Activated naive CD4-positive, alpha-beta T cell (primary cell): ENCODE measurements at places on chromosomes 2 and 18.

DNA sequence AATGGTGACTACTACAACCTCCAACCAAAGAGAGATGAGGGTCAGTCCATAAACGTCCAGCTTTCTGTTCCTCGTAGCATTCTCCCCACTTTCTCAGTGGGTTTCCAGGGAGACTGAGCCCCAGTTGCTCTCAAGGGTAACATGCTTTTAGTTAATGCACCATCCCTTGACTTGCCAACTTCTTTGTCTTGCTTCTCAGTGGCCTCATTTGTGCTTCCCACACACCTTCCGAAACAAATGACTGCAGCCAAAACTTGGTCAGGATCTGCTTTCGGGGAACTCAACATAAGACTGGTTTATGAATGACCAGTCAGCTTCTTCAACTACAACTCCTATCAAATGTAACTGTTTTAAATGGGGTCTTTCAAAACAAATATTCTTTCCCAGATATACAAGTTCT is 94.1 kb downstream of the COL6A3 start:
- DNase-seq: no peak

GRCh38 chr18:76771192-76771799 is 51.1 kb upstream of the ZNF236 start:
- DNase-seq: no peak

- DNase-seq: no peak
These were observed 433.2 kb upstream of the MEX3C start for GRCh38 chr18:51630706-51631105.

GRCh38 chr18:8933714-8934284 is 168.7 kb upstream of the NDUFV2 start:
- DNase-seq: no peak

DNA sequence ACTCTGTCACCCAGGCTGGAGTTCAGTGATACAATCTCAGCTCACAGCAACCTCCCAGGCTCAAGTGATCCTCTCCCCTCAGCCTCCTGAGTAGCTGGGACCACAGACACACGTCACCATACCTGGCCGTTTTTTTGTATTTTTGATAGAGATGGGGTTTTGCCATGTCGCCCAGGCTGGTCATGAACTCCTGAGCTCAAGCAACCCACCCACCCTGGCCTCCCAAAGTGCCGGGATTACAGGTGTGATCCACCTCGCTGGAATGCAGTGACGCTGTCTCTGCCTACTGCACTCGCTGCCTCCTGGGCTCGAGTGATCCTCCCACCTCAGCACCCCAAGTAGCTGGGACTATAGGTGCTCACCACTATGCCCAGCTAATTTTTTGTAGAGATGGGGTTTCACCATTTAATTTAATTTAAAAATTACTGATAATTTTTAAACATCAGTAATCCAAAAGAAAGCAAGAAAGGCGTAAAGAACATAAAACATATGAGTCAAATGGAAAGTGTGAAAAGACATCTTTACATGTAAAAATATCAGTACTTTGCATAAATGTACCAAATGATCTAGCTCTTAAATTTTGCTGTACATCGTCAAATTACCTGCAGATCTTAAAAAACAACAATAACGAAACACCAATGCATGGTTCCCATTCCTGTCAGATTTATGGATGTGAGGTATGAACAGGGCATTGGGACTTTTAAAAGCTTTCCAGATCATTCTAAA is 2.8 kb upstream of the ZNF236 start:
- no peak for DNase-seq

DNA sequence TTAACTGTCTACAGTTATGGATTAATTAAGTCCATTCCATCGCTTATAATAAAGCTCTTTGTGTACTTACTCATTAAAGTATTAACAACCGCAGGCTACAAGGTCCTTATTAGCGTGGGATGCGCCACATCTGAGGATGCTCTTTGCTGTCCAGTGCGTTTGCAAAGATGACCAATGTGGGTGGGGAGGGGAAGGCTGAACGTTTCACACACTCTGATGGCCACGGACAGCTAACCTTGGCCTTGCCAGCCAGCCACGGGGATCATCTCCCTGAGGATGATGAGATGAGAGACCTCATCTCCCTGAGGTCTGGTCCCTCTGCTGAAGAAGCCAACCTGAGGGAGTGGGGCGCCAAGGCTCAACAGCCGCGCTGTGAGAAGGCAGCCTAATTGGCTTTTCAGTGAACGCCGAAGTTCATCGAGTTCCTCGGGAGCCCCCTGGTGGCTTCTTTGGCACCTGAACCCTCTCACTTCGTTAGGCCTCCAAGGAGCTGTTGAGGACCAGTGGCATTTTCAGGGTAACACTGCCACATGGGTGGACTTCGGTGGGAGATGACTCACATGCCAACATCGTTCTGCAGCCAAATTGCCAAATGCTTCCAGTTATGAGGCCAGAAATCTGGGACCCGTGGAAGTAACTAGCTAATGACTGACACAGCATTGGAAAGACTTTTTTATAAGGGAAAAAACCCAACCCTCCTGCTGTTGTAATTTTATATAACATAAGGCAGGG is 69.3 kb upstream of the SEC11C start:
- peak; percentile 68 for DNase-seq

DNA sequence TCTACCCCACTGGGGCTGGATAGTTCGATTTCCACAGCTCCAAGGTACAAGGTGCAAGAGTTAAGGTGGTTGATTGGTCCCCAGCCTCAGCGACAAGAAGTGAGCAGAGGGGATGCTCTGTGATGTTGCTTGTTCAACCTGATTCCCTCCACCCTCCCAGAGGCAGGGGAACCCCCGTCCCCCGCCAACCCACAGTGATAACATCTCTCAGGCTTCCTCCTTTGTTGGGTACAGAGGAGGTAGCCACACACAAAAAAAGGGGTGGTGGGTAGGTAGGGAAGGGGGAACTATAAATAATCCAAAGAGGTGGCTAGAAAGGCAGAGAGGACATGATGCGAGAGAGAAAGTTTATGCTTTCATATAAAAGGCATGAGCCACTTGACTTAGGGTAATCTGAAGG is 192.9 kb upstream of the POU3F3 start:
- DNase-seq: no peak

DNA sequence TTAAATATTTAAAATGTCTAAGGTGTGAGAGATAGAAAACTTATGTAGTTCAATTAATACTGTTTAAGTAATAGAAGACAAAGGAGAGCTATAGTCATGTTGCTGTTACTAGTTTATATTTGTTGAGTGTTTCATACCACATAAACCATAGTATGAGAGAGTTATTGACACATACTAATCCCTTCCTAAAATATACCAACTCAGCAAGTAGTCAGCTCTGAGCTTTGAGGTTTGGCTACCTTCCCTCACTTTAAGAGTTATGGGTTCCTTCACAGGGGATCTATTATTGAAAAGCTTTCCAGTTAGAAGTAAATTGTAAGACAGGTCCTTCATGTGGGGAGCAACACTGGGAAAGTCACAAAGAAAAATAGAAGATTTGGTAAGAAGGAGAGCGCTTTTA is 701.6 kb upstream of the ZEB2 start:
- no peak for DNase-seq

GRCh38 chr2:666441-666840 is 10.8 kb downstream of the TMEM18 start:
- no peak for DNase-seq

DNA sequence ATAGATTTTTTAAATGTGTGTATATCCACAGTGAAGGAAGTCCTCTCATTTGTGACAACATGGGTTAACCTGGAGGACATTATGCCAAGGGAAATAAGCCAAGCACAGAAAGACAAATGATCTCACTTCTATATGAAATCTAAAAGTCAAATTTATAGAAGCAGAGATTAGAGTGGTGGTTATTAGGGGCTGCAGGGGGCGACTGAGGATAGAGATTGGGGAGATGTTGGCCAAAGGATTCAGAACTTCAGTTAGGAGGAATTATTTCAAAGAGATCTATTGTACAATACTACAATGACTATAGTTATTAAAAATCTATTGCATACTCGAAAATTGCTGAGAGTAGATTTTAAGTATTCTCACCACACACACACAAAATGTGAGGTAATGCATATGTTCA is 252.4 kb upstream of the SLC39A10 start:
- no peak for DNase-seq

- DNase-seq: no peak
These were observed 20.1 kb downstream of the GPR35 start for GRCh38 chr2:240645346-240645745.

GRCh38 chr2:102435741-102436140 is 12.8 kb downstream of the IL18RAP start:
- DNase-seq: no peak

GRCh38 chr2:219017201-219017931 is 23.9 kb downstream of the CFAP65 start:
- DNase-seq: no peak

DNA sequence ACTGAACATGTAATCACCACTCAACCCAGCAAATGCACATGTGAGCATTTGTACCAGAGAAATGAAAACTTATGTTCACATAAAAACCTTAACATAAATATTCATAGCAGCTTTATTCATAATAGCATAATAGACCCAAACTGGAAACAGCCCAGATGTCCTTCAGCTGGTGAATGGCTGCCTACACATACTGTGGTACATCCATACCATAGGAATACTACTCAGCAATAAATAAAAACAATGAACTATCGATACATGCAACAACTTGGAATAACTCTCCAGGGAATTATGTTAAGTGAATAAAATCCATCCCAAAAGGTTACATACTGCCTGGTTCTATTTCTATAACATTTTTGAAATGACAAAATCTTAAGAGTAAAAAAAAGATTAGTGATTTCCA is 140.0 kb downstream of the AGPS start:
- DNase-seq: no peak

GRCh38 chr2:44470151-44470550 is 108.4 kb downstream of the CAMKMT start:
- DNase-seq: no peak

DNA sequence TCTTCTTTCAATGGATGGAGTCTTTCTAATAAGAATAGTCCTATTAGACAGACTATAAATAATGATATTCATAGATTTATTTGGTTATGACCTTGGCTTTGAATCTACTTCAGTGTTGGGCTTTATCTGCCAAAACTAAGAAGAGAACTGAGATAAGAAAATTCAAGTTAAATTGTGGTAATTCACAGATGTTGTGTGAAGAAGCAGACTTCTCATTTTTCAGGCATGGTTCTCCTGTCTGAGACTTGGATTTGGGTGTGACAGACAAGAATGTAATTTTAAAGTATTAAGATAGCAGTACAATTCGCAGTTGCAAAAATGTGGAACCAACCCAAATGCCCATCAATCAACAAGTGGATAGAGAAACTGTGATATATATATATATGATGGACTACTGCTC is 124.7 kb downstream of the QPCT start:
- DNase-seq: no peak

DNA sequence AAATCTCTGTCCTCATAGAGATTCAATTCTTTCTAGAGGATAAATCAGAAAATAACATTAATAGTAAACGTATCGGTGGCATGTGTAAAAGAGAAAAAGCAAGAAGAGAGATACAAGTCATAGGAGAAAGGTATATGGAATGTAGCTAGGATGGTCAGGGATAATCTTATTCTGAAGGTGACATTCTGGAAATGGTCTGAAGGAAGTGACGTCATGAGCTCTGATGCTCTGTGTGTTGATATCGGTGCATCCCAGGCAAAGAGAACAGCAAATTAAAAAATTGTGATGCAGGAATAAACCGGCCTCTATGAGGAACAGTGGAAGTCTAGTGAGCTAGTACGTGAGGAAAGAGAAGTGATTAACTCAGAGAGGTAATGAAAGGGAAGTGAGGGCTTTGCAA is 1215.8 kb downstream of the CNTNAP5 start:
- no peak for DNase-seq

DNA sequence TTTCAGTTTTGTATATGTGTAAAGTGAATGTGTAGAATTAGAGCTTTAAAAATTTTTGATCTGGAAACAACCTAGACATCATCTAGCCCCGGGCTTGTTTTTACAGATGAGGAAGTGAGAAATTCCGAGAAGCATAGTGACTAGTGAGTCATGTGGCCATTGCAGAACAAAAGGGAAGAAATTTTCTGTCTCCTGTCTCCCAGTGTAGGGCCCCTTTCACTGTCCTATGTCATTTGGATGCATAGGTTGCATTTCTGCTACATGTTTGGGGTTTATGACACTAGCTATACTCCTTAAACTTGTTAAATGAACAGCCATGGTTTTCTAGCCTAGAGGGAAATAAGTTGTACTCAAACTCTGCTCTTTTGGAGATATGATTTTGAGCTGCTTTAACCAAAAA is 84.6 kb downstream of the PLCL1 start:
- no peak for DNase-seq

- DNase-seq: no peak
These were observed 141.7 kb downstream of the ARL4C start for GRCh38 chr2:234355021-234355720.

DNA sequence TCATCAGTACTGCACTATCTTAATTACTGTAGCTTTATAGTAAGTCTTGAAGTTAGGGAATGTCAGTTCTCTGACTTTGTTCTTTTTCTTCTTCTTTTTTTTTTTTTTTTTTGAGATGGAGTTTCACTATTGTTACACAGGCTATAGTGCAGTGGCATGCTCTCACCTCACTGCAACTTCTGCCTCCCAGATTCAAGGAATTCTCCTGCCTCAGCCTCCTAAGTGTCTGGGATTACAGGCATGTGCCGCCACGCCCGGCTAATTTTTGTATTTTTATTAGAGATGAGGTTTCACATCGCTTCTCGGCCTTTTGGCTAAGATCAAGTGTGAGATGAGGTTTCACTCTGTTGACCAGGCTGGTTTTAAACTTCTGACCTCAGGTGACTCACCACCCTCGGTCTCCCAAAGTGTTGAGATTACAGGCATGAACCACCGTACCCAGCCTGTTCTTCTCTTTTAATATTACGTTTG is 41.9 kb upstream of the TANC1 start:
- DNase-seq: no peak

- no peak for DNase-seq
These were observed 144.5 kb downstream of the MTX2 start for GRCh38 chr2:176413786-176414185.

- DNase-seq: no peak
These were observed 45.3 kb upstream of the CTLA4 start for GRCh38 chr2:203822240-203822639.

- no peak for DNase-seq
These were observed 90.6 kb downstream of the GLI2 start for GRCh38 chr2:120826260-120826648.

GRCh38 chr2:224221455-224221913 is 180.4 kb downstream of the FAM124B start:
- no peak for DNase-seq

DNA sequence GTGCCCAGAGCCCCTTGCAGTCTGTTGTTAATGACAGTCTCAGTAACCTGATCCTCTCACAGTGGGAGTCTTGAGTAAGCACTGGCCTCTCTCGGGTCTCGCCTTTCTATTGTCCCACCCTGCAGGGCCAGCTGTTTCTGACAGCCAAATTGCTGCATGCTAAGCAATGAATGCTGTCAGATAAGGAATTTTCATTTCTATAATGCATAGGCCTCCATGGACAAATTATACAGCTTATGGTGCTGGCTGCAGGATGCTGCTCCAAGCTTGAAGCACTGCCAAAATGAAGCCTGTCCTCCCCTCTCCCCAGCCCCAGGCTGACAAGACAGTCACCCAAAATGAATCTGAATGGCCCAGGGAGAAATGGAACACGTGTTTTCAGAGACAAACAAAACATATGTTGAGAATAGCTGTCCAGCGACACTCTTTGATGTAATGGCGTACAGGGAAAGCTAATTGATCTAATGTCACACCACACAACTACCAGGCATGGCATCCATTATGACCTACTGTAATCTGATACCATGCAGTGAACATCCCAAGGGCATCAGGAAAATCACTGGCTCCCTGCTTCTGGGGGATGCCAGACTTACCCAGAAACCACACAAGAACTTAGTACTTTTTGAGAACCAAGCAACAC is 36.8 kb downstream of the ACVR1 start:
- no peak for DNase-seq
